Fibroblast of pulmonary artery (primary cell): ENCODE measurements at places on chromosomes 1 and 21.
A peak's percentile ranks its signal among the peaks of the same experiment; 100 is the strongest.

DNA sequence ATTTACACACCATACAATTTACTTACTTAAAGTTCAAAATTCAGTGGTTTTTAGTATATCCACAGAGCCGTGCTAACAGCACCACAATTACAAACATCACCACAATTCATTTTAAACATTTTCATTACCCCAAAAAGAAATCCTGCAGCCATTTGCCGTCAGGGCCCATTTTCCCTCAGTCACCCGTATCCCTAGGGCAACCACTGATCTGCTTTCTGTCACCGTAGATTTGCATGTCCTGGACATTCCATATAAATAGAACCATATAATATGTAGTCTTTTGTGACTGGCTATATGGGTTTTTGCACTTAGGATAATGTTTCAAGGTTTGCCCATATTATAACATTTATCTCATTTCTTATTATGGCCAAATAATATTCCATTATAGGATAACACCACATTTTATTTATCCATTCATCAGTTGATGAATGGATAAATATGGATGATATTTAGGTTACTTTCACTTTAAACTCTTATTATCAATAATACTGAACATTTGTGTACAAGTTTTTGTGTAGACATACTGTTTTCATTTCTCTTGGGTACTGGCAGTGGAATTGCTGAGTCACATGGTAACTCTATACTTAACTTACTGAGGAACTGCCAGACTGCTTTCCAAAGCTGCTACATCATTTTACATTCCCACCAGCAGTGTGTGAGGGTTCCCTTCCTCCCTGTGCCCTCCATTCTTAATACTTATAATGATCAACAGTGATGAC, 68.9 kb downstream of the ST3GAL3 start:
- peak; percentile 69 for DNase-seq

GRCh38 chr1:108612496-108612895, 48.4 kb downstream of the HENMT1 start:
- no peak for DNase-seq

GRCh38 chr1:61491497-61491896, 233.4 kb downstream of the TM2D1 start:
- DNase-seq: peak; percentile 69

GRCh38 chr1:182957902-182958395, 5.0 kb upstream of the SHCBP1L start:
- DNase-seq: no peak

- no peak for DNase-seq
These were observed 87.5 kb downstream of the FAM78B start for GRCh38 chr1:166079276-166079675.

DNA sequence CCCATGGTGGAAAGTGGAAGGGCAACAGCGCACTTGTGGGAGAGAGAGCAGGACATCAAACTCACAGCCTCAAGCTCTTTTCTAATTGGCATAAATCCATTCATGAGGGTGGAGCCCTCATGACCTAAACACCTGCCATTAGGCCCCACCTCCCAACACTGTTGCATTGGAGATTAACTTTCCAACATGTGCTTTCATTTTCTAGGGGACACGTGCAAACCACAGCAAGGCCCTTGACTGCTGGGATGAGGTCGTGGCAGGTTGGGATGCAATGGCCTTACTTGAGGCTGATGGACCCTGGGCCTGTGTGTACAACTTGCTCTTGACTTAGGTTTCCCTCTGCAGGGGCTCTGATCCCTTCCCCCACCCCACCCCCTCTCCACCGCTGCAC, 35.9 kb upstream of the NEK2 start:
- DNase-seq: no peak
